ENCODE measurements at places on chromosomes 4 and X.

- DNase-seq: no peak
These were observed 11.5 kb upstream of the HOPX start for GRCh38 chr4:56692576-56692975.

DNA sequence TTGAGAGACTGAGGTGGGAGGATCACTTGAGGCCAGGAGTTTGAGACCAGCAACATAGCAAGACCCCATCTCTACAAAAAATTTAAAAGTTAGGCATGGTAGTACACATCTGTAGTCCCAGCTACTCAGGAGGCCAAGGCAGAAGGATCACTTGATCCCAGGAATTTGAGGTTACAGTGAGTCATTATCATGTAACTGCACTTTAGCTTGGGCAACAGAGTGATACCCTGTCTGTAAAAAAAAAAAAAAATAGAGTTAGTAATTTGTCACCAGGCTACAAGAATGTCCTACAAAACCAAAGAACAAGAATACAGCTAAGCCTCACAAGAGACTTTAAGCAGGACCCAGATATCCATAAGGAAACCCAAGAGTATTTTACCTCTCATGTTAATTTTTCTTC, 27.0 kb upstream of the RAB28 start:
- no peak for DNase-seq

DNA sequence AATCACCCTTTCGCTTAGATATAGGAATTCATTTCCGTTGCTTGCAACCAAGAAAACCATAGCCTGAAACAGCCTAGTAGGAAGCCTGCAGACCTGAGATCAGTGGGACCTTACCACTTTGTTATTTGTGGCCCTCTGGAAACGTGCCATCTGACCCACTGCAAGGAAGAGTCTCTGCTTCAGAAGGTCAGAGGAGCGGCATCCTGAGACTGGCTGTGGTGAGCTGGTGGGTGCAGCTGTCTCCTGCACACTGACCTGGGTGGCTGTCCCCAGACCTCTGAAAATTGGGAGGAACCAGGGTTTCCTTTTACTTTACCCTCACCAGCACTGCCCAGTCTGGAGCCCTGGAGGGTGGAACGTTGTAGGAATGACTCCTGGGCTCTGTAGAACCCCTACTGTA, 18.2 kb downstream of the SHROOM2 start:
- DNase-seq: no peak

DNA sequence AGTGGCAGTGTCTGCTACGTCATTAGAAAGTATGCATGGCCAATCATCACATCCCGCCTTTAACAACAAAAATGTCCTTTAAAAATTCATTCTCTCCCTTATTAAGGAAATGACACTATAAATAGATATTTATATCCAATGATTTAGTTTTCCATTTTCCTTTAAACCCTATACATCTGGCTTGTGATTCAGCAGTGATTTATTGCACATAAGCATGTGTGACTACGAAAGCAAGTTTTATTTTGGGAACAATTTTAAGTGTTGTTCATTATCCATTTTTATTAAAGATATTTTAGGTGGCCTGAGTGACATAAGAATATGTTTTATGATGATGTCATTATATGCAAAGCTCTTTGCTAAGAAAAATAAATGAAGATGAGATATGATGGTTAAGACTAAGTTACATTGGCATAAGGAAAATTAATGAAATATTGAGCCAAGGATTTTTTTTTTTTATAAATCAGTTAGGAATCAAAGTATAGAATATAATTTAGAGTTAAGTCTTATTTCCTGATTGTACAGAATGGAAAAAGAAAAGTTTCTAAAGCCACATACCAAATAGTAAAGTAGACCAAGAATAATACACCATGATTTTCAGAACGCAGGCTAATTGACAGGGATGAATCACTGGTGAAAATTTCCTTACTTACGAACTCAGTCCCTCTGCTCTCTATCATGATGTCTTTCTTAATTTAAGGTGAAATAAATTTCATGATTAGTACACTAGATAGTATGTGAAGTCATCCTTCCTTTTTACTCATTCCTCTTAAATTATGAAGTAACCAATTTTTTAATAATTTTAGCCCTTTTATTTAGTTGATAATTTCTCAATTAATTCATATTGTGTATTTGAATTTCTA, 822.4 kb downstream of the FAT4 start:
- DNase-seq: no peak

DNA sequence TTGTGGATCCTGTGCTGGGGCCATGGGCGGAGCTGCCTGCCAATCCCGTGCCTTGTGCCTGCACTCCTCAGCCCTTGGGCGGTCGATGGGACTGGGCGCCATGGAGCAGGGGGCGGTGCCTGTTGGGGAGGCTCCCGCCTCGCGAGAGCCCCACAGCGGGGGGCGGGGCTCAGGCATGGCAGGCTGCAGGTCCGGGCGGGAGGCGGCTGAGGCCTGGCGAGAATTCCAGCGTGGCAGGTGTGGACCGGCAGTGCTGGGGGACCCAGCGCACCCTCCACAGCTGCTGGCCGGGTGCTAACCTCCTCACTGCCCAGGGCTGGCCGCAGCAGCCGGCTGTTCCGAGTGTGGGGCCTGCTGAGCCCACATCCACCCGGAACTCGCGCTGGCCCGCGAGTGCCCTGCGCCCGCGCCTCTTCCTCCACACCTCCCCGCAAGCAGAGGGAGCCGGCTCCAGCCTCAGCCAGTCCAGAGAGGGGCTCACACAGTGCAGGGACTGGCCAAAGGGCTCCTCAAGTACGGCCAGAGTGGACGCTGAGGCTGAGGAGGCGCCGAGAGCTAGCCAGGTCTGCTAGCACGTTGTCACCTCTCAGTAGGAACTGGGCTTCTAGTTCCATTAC, 85.9 kb downstream of the GBA3 start:
- no peak for DNase-seq

Measured in stimulated activated CD4-positive, alpha-beta T cell treated with anti-CD3 and anti-CD28 coated beads, Interleukin-1b, Interleukin-23, amount 100 ng/mL, for 1 hour (primary cell).